ENCODE measurements at places on chromosomes 11 and 22. TPM values are rescaled to one million over a fixed set of nuclear protein-coding genes. Genes with fewer than 3 reads are reported as not detected.

P2RY6 gene
- total RNA-seq: 0.16 TPM

SLC17A6 gene
- total RNA-seq: 0.24 TPM

HPX gene
- 2.4 TPM for total RNA-seq

OR4D5 gene
- total RNA-seq: not detected

B3GAT1 gene
- total RNA-seq: 23.1 TPM

Data from WTC11 (cell line).